ENCODE measurements at places on chromosomes 11 and 22.

GRCh38 chr11:48142889-48143288 is 73.7 kb upstream of the OR4B1 start:
- DNase-seq: no peak

GRCh38 chr11:126263489-126263888 is 5.2 kb downstream of the SRPRA start:
- no peak for DNase-seq

DNA sequence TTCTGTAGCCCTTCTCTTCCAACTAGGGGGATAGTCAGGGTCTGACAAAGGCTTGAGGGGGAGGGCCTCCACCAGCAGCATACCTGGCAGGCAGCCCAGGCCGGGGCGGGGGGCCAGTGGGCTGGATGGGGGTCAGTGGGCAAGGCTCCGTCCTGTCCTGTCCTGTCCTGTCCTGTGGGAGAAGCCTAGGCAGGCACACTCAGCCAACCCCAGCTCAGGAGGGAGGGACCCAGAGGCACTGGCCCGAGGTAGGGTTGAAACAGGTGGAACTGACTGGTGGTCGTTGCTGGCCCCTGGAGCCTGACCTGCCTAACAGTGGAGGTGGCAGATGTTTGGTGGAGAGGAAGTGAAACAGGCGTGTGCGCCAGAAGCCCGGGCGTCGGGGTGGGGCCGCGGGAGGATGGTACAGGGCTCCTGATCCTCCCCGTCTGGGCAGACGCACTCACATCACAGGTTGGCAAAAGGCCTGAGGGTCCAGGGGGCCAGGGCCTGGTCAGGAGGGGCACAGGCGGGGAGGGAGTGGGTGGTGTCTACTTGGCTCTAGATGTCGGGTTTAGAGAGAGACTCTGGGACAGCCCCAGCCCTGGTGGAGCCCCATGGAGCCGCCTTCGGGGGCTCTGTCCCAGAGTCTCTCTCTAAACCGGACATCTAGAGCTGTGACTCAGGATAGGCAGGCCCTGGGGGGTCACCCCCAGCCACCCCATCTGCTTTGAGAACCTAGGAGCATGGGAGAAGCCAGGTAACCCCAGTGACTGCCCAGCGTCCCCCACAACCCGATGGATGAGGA is 32.5 kb upstream of the GRAMD4 start:
- DNase-seq: peak; percentile 56

DNA sequence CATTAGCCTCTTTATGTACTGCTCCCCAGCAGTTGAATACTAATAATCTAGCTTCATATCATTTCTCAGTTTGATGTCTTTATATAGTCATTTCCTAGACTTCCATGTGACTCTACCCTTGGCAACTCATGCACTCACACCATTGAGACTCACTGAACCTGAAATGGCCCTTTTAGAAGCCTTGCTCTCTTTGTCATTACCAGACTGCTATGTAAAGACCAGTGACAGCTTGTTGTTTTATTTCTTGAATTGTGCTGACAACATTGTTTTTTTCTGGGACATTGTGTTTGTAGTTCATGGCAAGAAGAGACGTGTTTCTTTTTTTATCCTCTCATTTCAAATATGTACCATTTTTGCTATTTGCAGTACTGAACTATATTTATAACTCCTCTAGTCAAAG is 256.5 kb downstream of the CNTN5 start:
- peak; percentile 43 for DNase-seq

DNA sequence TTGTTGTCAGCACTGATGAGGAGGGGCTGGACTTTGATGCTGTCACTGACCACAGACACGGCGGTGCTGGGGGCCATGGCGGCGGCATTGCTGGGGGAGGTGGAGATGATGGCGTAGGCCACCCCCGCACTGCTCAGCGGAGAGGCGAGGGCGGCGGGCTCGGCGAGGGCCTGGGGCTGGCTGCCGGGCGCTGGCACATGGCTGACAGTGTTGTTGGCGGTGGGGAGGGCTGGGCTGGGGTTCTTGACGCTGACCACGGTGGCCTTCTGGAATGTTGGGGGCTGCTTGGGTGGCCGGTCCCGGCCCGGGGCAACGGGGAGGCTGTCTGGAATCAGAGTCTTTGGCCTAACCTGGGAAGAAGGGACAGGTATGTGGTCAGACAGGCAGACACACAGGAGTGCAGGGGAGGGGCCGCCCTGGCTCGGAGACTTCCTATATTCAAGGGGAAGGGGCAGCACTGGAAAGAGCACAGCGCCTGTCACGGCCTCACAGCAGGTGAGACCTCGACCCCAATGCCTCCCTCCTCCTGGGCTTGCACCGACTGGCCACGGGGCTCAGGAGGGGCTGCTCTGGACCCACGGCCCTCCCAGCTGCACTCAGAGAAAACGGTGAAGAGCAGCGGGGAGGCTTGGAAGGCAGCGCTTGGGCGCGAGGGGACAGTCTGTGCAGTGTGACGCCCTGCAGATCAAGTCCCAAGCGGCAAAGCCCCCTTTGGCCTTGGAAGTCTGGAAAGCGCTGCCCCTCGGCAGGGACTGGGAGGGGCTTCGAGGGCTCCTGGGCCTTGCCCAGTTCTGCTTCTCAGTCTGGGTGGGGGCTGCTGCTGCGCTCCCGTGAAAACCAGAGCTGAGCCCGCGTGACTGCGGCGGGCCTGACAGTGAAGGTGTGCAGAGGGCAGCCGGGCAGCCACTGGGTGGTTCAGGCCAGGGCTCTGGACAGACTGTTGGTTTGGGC is 93.2 kb downstream of the PHF21B start:
- DNase-seq: no peak

- no peak for DNase-seq
Observed at GRCh38 chr11:11659567-11660362, 38.0 kb upstream of the GALNT18 start.

DNA sequence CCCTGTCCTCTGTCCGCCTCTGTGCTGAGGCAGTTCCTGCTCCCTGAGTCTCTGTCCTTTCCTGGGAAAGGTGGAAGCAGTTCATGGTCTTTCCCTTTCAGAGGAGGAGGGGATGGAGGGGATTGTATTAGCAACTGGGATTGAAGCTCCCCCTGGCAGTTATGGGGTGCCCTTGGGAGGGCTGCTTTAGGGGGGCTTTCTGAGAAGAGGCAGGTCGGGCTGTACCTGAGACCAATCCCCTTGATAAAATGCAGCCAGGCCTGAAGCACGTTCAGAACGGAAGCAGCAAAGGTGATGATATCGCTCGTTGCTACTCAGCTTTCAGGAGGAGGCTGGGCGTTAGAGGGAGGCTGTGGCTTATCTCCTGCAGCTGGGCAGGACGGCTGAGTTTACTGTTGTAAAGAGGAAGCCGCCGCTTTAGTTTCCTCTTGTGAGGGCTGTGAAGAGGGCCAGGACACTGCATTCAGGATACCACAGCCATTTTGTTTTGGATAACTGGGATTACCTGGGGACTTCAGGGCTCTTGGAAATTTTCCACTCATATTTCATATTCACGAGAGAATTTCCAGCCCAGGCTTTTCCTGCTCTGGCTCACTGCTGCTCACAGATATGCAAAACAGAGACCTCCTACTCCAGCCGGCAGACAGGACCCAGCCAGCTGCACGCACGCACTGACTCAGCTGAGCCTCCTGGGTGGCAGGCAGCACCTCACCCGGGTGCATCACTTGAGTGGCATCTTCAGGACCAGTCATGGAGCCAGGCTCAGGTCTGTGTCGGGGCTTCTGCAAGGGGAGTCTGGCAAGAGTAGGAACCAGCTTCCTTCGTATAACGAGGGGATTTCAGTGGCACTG is 798 bp downstream of the AMPD3 start:
- peak; percentile 90 for DNase-seq

GRCh38 chr11:76263657-76264056 is 57.4 kb upstream of the WNT11 start:
- DNase-seq: no peak

DNA sequence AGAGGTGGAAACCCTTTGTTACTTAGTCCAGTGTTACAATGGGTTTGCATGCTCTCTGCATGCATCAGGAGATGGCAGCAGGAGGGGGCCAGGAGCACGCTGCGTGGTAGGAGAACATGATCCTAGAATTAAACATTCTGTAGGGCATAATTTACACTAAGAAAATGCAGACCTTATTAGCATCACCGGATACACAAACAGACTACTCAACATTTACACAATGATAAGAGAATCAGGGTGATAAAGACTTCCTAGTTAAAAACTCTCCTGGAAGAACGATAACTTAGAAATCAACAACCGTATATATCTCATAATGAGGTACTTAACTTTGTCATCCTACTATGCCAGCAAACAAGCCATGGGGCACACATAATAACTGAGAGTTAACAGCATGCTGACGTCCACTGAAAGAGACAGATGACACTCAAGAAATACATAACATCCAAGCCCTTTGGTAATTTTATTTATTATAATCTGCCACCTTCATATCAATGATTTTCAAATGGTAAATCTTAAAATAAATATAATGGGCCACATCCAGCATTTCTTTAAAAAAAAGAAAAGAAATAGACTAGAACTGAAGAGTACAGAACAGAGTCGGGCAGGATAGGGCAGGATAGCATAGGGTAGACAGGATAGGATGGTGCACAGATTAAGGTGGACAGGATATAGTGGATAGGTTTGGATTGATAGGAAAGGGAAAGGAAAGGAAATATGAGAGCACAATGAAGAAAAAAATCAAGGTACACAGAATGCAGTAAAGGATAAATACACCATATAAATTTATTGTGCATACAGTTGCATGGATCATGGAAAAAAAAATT is 27.5 kb downstream of the CADM1 start:
- DNase-seq: no peak

- DNase-seq: no peak
Observed at GRCh38 chr22:48433647-48434046, 1394.0 kb downstream of the BRD1 start.

DNA sequence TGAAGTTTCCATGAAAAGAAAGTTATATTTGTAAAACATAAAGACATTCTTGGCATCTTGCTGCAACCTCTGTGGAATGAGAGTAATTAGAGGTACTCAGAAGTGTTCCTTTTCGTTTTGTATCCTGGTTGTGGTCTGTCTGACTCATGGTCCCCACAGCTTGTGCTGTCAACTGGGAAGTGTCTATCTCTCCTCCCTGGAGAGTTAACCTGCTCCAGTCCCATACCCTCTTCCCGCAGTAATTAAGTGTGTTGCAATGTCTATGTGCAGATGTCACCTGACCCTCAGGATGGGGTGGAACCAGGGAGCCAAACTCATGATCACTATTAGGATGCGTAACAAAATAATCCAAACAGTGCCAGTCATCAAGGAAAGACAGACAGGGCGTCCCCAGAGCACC is 23.0 kb upstream of the ZDHHC13 start:
- no peak for DNase-seq

DNA sequence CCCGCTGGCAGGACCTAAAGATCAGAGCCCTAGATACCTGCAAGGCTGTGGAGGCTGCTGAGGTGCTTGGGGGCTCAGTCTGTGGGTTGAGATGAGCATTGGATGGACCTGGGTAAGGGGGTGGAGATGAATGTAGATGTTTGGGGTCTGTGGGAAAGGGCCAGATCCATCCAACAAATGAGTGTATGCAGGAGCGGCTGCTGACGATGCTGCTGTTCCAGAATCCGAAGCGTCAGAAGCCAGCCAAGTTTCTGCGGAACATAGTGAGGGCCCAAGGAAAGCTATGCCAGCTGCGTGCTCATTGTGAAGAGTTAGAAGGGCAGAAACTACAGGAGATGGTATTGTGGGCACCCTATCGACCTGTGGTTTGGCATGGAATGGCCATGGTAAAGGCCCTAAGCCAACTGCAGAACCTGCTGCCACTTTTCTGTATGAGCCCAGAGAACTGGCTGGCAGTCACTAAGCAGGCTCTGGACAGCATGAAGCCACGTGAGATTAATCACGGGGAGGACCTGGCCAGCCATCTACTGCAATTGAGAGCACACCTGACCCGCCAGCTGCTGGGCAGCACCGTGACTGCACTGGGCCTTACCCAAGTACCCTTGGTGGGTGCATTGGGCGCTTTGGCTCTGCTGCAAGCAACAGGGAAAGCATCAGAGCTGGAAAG is 36.6 kb downstream of the RRP8 start:
- DNase-seq: no peak

DNA sequence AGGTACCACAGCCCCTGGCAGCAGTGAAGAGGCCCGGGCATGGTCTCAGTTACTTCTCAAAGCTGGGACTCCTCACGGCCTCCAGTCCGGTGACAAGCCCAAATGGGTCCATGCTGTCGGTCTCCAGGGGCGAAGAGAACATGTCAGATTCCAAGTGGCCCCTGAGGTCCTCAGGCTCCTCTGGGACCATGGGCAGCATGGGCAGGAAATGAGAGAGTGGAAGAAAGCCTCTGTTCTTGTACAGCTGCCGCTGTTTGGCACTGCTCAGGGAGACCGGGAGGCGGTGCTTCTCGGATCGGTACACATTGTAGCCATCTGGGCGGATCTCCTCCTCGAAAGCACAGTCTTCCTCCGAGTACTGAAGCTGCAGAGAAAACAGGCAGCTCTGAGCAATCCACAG is 4.6 kb downstream of the FGF19 start:
- DNase-seq: no peak

DNA sequence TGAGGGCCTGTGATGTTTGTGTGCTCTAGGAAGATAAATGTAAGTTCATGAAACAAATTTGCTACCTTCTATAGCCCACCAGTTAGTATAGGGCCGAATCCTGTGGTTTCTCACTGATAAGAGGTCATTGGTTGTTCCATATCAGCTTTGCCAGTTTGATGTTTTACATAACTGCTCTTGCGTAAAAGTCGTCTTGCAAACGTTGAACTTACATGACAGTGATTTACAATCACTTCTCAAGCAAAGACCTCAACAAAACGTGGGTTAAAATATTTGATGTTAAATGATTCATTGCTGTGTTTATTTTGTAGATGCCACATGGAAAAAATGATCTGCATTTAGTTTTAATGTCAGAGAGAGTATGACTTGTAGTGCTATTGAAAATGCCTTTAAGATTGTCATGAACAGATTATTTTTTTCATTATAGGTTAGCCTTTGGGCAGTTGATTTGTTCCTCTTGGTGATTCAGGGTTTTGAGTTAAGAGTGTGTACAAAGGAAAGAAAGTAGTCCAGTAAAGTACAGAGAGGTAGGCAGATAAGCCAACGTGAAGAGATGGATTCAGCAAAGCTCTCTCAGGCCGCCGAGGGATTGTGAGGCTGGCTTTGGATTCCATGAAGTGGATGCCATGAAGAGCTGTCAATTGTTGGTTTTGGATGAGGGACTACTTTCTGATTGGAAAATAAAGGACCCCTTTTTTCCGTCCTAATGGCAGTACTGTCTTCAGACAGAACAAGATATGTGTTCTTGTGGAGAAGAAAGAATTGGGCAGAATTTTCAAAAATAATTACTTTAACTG is 2.6 kb downstream of the EWSR1 start:
- DNase-seq: no peak

- no peak for DNase-seq
Observed at GRCh38 chr22:39990686-39991085, 4.1 kb upstream of the FAM83F start.

DNA sequence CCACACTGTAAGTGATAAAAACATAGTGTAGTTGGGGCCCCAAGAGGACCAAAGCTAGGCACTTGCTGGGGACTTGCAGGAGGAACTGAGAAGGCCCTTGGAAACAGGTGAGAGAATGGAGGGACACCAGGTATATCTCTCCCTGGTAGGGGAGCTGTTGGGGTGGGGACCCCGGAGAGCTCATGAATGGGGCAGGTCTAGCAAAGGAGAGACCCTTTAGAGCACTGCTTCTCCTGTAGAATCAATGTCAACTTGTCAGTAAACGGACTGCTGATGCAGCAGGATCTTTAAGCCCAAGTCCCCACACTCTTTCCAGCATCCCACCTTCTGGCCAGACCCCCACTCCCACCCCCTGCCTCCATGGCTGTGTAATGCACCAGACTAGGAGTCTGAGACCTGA is 109.6 kb upstream of the THY1 start:
- DNase-seq: no peak
